AG20443 (cell line): ENCODE measurements at places on chromosomes 4 and X.

- no peak for DNase-seq
These were observed 5.7 kb upstream of the SLC25A4 start for GRCh38 chr4:185137233-185137925.

DNA sequence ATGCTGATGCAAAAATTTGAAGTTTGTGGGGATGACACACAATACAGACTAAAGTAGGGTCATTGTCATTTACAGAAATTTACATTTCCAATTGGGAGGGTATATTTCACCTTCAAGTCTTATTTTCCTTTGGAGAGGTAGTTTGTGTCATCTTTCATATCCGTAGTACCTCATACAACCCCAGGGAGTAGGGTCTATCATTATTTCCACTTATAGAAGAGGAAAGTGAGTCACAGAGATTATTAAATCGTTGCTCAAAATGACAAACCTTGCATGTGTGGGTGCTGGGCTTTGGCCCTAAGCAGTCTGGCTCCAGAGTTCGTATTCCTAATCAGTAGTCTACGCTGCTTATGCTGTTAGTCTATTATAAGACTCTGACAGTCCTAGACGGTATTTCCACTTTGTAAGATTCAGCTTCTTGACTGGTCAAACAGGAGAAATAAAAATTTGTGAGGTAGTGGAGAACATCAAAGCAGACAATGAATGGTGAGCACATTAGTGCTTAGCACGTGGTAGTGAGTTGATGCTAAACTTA, 516.5 kb downstream of the PCDH7 start:
- DNase-seq, result no peak

DNA sequence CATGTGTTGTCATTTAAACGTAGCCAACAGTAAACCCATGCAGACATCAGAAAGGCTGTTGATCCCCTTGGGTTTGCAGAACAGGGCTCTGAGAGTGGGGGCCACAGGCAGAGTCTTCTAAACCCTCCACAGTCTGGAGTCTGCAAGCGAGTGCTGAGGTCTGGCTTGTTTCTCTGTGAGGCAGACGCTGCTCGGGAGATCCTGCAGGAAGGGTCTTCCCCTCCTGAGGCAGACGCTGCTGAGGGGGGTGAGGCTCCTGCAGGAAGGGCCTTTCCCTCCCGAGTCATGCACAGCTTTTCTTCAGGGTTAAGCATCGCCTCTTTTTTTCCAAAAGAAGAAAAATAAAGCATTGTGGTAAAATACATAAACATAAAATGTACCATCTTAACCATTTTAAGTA, 17.1 kb upstream of the PDE6B start:
- DNase-seq, result no peak

DNA sequence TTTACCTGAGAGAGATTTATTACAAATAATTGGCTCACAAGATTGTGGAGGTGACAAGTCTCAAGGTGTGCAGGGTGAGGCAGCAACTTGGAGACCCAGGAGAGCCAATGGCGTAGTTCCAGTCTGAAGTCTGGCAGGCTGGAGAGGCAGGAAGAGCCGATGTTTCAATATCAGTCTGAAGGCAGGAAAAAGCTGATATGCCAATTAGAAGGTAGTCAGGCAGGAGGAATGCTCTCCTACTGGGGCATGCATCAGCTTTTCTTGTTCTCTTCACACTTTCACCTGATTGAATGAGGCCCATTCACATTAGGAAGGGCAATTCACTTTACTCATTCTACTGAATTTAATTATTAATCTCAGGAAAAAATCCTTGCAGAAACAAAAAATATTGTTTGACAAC, 1351.7 kb upstream of the ADGRL3 start:
- no peak for DNase-seq

- DNase-seq, result no peak
These were observed 249.9 kb upstream of the MAB21L2 start for GRCh38 chr4:150332086-150332485.

GRCh38 chr4:8850830-8851188, 20.8 kb downstream of the HMX1 start:
- DNase-seq, result no peak

GRCh38 chrX:98480606-98481005, 1596.9 kb downstream of the RPA4 start:
- DNase-seq, result no peak

DNA sequence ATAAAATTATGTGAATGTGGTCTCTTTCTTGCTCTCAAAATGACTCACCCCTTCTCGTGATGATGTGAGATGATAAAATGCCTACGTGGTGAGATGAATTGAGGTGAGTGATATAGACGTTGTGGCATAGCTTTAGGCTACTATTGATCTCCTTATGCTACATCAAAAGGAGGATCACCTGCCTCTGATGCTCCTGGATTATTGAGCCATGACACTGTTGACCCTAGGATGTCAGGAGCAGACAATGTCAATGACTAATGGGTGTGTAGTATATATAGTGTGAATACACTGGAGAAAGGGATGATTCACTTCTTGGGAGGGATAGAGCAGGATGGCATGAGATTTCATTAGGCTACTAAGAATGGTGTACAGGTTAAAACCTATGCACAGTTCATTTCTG, 210.7 kb upstream of the PRPS2 start:
- DNase-seq, result no peak

DNA sequence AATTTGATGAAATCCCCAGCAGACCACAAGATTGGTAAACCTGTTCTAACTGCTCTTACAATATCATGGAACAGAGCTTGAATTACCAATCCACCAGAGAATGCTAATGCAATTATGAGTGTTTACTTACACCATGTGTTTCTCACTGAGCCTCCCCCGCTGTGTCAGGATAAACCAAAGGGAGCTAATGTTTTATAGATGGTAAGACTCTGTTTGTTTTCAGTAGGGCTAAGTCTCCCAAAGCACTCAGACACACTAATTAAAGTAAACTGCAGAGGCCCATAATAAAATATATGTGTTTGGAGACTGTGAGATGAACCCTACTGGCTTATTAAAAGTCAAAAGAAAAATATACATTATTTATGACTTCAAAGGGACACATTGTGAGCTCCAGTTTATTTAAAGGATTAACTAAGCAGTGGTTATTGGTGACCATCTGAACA, 261.7 kb upstream of the FAM241A start:
- DNase-seq, result no peak
